ENCODE measurements at places on chromosomes 16 and 17.
A peak's percentile ranks its signal among the peaks of the same experiment; 100 is the strongest.

GRCh38 chr16:81106826-81107503 lies 10.8 kb upstream of the GCSH start:
- no peak for DNase-seq

GRCh38 chr17:10166176-10166935 lies 32.0 kb downstream of the GAS7 start:
- no peak for DNase-seq

DNA sequence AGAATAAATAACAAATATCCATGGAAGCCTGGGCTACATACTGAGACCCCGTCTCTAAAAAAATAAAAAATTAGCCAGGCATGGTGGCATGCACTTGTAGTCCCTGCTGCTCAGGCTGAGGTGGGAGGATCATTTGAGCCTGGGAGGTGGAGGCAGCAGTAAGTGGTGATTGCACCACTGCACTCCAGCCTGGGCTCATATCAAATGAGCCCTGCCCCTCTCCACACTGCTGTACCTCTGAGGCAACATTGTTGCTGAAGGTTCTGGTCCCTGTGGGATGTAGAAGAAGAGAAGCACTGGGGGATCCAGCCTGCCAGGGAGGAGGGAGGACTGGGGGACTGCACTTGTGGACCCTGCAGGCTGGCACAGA lies 11.4 kb upstream of the ARHGAP23 start:
- no peak for DNase-seq

DNA sequence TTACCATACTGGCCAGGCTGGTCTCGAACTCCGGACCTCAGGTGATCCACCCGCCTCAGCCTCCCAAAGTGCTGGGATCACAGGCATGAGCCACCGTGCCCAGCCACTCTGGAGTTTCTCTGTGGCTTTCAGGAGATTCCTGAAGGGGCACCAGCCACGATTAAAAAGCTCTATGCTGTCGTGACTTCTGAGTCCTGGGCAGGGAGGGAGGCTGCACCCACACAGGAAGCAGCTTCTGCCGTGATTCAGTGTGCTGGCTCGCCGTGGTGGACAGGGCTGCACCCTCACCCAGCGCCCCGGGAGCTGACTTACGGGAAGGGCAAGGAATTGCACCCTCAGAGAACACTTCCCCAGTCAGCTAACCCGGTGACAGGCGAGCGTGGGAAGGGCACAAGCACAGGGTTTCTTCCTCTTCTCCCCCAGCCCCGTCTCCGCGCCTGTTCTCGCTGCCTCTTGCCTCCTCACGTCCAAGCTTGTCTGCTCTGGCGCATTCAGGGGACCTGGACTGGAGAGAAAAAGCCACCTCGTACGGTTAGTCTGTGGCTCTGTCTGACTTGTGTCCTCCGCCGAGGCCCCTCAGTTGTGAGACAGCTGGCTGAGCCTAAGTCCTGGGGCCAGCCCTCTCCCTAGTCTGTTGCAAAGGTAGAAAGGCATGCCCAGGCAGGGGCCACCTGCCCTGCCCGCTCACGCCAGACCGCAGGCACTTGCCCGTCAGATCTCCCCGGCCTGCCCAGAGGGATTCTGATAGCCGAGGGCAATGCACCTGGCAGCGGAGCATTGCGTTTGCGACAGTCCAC lies 145.0 kb downstream of the SEC14L1 start:
- no peak for DNase-seq

GRCh38 chr17:50853781-50854180 lies 12.4 kb downstream of the TOB1 start:
- DNase-seq = no peak

- DNase-seq = no peak
These were observed 190.0 kb downstream of the C16orf95 start for GRCh38 chr16:87127061-87127765.

DNA sequence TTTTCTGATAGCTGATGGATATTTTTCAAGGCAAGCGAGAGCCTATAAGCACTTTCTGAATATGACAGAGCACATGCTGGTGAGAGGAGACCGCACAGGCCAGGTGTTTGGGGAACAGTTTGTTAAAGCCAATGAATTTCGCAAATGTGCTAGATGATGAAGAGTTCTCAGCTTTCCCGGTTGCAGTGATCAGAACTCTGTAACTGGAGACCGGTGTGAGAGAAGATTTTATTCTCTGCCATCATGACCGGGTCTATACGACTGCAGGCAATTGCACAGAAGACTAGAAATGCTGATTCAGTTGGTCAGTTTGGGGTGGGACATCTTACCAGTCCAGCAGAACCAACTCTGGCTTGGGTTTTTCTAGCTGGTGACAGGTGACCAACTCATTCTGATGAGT lies 25.4 kb downstream of the SMTNL2 start:
- no peak for DNase-seq

DNA sequence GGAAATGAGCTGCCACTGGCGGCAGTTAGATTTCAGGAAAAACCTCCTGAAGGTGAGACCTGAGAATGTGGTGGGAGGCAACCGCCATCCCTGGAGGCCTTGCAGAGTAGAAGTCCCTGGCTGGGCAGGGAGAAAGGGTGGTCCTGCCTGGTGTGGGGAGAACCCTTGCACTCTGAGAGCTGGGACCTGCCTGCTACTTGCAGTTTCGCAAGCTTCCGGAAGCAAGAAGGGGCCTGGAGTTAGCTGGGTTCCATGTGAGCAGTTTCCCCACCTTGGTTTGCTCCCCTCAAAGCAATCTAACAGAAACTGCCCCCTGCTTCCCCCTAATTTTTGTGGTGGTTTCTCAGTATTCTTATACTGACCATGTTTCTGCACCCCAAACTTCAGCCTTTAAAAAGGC lies 6.5 kb downstream of the ZNF629 start:
- no peak for DNase-seq

GRCh38 chr16:89600956-89601355 lies 12.5 kb upstream of the DPEP1 start:
- no peak for DNase-seq

GRCh38 chr16:12178251-12178990 lies 201.9 kb downstream of the SNX29 start:
- DNase-seq = no peak

GRCh38 chr16:2156849-2157224 lies 1.3 kb downstream of the TRAF7 start:
- no peak for DNase-seq

GRCh38 chr17:65901394-65901793 lies 290.5 kb downstream of the CEP112 start:
- DNase-seq = no peak

GRCh38 chr16:1475552-1476114 lies 805 bp upstream of the CLCN7 start:
- no peak for DNase-seq

GRCh38 chr17:1074886-1075605 lies 78.1 kb downstream of the TIMM22 start:
- DNase-seq = no peak

DNA sequence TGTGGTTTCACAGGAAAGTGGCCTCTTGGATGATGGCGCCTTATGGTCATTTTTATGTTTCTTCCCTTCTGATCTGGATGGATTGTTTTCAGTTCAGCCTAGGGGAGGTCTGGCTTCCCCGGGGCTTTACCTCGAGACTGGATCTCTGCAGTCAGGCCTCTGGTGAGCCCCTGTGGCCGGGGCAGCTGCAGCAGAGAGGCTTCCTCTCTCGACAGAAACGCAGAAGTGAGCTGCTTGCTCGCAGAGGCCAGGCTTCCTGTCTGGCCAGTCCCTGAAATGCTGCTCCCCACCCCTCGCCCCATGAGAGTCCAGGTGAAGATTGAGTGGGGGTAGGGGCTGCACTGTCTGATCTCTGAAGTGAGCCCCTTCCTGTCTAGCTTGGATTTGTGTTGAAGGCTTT lies 44.0 kb downstream of the PLCG2 start:
- no peak for DNase-seq

- DNase-seq = no peak
These were observed 34.7 kb downstream of the VAT1L start for GRCh38 chr16:77823067-77823466.

DNA sequence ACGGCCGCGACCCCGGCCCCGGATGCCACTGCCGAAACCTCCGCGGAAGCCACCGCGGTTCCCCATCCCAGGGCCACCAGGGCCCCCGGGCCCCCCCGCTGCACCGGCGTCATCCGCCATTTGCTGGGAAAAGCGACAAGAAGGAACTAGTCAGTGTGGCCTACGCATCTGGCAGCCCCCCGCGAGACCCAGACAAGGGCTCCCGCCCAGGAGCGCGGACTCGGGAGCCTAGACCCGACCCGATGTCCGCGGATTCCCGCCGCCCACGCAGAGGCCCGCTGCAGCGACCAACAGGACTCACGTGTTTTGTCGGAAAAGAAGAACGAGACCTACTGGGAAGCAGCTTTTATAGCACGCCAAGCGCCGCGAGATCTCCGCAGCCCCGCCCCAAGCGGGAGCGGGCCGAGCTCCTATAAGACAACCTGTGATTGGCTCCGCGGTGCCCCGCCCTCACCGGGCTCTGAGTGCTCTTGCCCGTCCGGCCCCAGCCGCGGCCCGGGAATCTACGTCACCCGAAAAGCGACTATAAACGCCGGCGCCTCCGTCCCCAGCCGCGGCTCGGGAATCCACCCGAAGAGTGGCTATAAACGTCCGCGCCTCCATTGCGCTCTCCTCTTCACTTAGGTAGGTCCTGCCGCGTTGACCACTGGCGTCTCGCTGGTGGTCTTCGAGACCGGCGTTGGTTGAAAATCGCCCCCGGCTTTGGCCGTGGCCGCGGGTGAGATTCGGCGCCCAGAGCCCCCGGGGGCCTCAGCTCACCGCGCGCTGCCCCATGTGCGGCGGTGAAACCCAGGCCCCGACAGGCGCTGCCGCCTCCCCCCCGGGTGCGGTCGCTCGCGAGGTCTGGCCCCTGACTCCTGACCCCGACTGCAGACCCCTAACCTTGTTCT lies at the start of gene RPS2:
TSS of gene RPS2 (minus strand) at position 321 of the 890 bp plus-strand sequence. CDS start at position 120, 201 bp downstream.
- DNase-seq = peak; percentile 98

- DNase-seq = no peak
These were observed 5.6 kb upstream of the MTSS2 start for GRCh38 chr16:70691223-70692129.

GRCh38 chr17:10127819-10128425 lies 70.5 kb downstream of the GAS7 start:
- no peak for DNase-seq

GRCh38 chr17:58337600-58338453 lies 9.2 kb upstream of the TSPOAP1 start:
- peak; percentile 80 for DNase-seq

Measured in T-helper 1 cell (primary cell).